ENCODE measurements at places on chromosomes 11 and 22. TPM values are rescaled to one million over a fixed set of nuclear protein-coding genes. Genes with fewer than 3 reads are reported as not detected.
A peak's percentile ranks its signal among the peaks of the same experiment; 100 is the strongest.

DNA sequence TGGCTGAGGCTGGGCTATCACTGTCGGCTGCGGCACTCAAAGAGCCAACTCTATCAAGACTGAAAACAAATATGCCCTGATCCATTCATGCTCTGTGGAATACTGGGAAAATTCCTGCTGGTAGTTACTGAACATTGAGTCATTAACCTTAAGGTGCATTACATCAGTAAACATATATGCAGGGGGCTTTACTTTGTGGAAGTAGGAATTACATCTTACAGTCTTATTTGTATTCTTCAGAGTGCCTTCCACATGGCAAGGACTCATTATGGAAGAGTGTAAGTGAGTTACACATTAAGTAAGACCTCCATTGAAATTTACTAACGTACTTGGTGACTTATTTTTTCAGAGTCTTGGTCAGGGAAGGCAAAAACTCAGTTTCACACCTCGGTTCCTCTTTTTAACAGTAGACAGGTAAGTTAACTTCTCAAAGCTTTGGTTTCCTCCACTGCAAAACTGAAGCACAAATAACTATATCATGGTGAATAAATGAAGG lies 4.5 kb downstream of the OR5B21 start:
- no peak for DNase-seq

DNA sequence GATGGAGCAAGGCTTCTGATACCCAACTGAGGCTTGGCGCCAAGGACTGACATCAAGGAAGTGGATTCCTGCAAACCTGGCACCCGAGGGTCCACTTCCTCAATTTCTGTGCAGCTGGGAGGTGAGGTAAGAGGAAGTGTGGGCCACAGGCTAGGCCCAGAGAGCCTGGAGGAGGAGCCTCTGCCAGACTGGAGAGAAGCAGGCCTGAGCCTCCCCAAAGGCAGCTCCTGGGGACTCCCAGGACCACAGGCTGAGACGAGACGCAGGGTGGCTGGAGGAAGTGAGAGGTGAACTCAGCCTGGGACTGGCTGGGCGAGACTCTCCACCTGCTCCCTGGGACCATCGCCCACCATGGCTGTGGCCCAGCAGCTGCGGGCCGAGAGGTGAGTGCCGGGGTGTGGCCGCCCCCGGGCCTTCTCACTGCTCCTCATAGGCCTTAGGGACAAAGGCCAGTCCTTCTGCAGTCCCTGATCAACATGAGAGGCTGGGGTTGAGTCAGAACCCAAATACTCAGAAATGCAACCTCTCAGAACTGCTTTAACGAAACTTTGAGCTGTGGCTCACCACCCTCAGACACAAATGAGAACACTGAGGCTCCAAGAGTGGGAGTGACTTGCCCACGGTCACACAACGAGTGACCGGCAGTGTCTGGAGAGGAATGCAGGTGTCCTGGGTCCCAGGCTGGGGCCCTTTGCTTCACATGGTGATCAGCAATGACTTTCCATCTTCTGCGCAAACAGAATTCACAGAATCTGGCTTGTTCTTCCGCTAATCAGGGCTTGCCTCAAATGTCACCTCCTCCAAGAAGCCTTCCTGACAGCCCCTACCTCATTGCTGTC lies at the start of gene NCF4:
TSS of gene NCF4 (plus strand) at position 186 of the 839 bp plus-strand sequence. CDS start at position 352, 166 bp downstream.
- no peak for DNase-seq

GRCh38 chr11:72373163-72373562 lies 61.2 kb downstream of the CLPB start:
- no peak for DNase-seq

- DNase-seq: no peak
These were observed 4.0 kb downstream of the ST14 start for GRCh38 chr11:130163346-130164220.

DNA sequence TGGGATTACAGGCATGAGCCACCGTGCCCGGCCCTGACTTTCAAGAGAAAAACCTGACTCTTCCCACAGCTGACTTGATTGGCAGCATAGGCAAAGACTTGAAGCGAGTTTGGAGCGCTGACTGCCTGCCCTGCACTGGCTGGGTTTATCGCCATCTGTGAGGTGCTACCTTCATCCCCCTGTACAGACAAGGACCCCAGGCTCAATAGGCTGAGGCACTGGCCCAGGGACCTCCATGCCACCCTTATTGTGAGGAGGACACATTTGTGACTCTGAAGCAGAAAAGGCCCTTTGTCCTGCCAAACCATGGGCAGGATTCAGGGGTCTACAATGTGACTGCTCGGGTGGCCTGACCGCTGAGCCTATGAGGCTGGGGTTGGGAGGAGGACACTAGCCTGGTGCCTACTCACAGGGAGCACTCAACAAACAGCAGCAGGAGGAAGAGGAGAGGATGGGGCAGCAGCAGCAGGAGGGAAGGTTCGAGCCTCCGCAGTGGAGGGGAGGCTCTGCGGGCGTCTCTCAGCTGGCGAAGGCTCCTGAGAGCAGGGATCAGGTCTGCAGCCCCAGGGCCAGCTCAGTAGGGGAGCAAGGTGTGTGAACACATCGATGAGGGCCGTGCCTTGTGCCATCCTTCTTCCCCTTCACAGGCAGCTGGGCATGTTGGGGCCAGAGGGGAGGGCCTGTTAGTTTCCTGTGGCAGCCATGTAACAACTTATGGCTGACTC lies 72.9 kb upstream of the WNT7B start:
- no peak for DNase-seq

DNA sequence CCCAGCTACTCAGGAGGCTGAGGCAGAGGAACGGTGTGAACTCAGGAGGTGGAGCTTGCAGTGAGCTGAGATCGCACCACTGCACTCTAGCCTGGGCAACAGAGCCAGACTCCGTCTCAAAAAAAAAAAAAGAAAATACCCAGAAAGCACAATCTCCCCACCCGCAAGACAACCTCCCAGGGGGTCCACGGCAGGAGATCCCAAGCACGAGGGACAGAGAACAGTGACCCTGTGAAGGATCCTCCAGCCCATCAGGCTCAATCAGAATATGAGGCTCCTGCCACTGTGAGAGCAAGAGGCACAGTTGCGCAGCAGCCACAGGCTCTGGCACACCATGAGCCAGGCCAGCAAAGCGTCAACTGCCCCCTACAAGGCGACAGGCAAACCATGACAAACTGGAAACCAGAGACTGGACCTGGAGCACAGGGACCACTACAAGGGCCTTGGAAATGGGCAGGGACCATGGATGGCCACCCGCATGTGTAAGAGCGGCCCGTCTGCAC lies 164.8 kb upstream of the GRK3 start:
- DNase-seq: no peak

GRCh38 chr22:36197065-36197440 lies 4.6 kb downstream of the APOL4 start:
- no peak for DNase-seq

GRCh38 chr22:37025500-37026070 lies 6.0 kb downstream of the MPST start:
- DNase-seq: peak; percentile 31

GRCh38 chr11:75655605-75656004 lies 13.2 kb downstream of the MAP6 start:
- no peak for DNase-seq

GRCh38 chr11:72102631-72102945 lies 509 bp downstream of the LAMTOR1 start:
- DNase-seq: no peak

GRCh38 chr11:110015695-110016094 lies 77.5 kb upstream of the ZC3H12C start:
- DNase-seq: no peak

DNA sequence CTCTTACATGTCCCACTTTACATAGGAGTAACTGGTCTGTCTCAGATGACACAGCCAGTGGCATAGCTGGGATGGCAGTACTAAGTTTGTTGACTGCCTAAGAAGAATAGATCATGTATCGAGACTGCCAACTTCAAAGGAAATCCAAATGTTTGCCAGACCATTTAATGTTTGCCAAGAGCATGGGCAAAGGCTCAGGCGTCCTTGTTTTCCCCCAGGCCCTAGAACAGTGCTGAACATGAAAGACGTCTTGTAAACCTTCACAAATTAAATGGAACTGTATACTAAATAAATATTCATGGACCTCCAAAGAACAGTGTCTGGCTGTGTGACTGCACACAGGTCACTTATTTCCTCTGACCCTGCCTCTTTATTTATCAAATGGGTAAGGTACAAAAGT lies 234.7 kb upstream of the CCDC90B start:
- DNase-seq: no peak

DNA sequence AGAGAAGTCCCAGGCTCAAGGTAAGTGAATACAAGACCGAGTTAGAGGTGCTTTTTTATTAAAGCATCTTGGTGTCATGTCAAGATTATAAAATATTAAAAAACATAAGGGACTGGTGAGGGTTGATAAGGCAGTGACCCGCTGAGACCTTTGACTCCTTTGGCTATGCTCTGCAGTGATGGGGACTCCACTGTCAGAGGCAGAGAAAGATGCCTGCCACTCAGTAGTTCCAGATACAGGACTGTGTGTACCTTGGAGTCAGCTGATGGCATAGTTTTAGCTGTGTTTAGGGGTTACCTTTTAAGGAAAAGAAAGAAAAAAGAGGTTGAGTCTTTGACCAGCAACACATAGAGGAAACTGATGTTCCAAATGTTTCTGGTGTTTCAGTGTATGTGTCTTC lies 40.8 kb downstream of the SHISA8 start:
- DNase-seq: no peak

SLN gene
- 0.27 TPM for polyA plus RNA-seq

ANKK1 gene
- polyA plus RNA-seq: 0.60 TPM

MRGPRX3 gene
- polyA plus RNA-seq: not detected

TPBGL gene
- 0.17 TPM for polyA plus RNA-seq

AASDHPPT gene
- 92.5 TPM for polyA plus RNA-seq

All from left kidney (tissue), 8 donors.